Epithelial cell of umbilical artery (primary cell): ENCODE measurements at places on chromosomes 3 and 15. TPM values are rescaled to one million over a fixed set of nuclear protein-coding genes. Genes with fewer than 3 reads are reported as not detected.

Gene MINAR1
- total RNA-seq = 0.30 and 0.97 TPM in 2 replicates

Gene HRH1
- total RNA-seq = 17.2 and 17.9 TPM in 2 replicates

Gene CA12
- 0.65 and 3.0 TPM in 2 replicates for total RNA-seq

Gene FGD5
- 54.0 and 58.8 TPM in 2 replicates for total RNA-seq

Gene CYP8B1
- not detected in 2 replicates for total RNA-seq

Gene ADAMTS9
- total RNA-seq = 38.3 and 60.1 TPM in 2 replicates

Gene THAP10
- 1.9 and 3.8 TPM in 2 replicates for total RNA-seq

Gene MYH15
- 0.30 and 0.32 TPM in 2 replicates for total RNA-seq

Gene FAH
- total RNA-seq = 14.3 and 18.8 TPM in 2 replicates

Gene SEC62
- 33.5 and 38.0 TPM in 2 replicates for total RNA-seq

Gene PAK6
- total RNA-seq = not detected in 2 replicates

Gene TMC3
- total RNA-seq = not detected in 2 replicates

Gene TMEM266
- under 0.01 TPM in 1 of 2 replicates, not detected in the other for total RNA-seq

Gene PIGZ
- 2.3 and 2.6 TPM in 2 replicates for total RNA-seq

Gene LYZL4
- not detected in 2 replicates for total RNA-seq

Gene GAP43
- total RNA-seq = under 0.01 TPM in 1 of 2 replicates, not detected in the other
